SJSA1 (cell line): ENCODE measurements at places on chromosomes 1 and 21.

DNA sequence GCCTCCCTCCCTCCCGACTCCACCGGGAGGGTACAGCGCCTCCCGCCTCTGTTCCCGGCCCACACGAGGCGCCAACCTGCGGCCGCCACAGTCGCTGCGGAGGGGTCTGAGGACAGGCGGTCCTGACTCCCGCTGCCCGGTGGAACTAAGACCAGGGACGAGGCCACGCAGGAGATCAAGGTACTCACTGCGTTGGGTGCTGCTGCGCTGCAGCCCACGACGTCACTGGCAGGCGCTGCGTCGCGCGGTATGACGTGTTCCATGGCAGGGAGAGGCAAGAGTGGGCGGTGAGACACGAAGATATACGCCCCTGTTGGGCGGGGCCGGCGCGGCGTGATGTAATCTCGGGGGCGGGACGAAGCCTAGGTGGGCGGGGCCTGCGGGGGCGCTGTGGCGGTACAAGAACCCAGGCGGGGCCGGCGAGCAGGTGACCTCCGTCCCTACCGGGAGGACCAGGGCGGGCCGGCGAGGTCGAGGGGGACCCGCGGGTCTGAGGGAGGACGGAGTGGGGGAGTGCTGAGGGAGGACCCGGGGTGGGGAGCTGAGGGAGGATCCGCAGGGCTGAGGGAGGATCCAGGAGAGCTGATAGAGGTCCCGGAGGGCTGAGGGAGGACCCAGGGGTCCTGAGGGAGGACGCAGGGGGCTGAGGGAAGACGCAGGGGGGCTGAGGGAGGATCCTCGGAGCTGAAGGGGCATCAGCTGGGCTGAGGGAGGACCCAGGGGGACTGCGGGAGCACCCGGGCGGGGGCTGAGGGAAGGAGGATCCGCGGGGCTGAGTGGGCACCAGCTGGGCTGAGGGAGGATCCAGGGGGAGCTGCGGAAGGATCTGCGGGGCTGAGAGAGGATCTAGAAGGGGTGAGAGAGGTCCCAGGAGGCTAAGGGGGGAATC lies at the start of gene MRPL55:
Gene MRPL55 (minus strand): TSS at position 227 of the 889 bp plus-strand sequence. CDS start 1,039 bp downstream, outside the sequence.
- DNase-seq: peak; percentile 96

- DNase-seq: no peak
Observed at GRCh38 chr1:167121375-167122120, 27.7 kb downstream of the STYXL2 start.

GRCh38 chr1:246063013-246063616 lies 444.0 kb downstream of the SMYD3 start:
- DNase-seq: no peak

- no peak for DNase-seq
Observed at GRCh38 chr1:211327346-211327921, 801 bp downstream of the TRAF5 start.

GRCh38 chr1:7250597-7251453 lies 465.6 kb downstream of the CAMTA1 start:
- DNase-seq: no peak

- peak; percentile 38 for DNase-seq
Observed at GRCh38 chr21:46114963-46115362, 17.1 kb downstream of the COL6A2 start.

DNA sequence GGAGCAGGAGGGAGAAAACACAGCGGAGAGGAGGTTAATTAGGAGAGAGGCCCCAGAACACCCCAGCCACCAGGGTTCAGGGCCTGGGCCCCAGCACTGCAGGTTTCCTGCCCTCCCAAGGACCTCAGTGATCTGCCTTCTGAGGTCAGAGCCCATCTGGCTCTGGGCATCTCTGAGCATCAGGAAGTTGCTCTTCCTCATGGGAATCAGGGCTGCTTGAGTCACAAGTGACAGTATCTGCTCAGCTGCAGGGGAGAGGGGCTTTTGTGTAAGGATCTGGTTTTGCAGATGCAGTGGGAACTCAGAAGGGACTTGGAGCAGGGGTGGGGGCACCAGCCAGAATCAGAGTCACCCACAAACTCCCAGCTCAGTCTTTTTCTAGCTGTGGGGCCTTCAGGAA lies 472.1 kb downstream of the PTPRU start:
- DNase-seq: no peak
